ENCODE measurements at places on chromosomes 12 and 14.

- no peak for DNase-seq
Observed at GRCh38 chr12:11718105-11718504, 68.6 kb downstream of the ETV6 start.

DNA sequence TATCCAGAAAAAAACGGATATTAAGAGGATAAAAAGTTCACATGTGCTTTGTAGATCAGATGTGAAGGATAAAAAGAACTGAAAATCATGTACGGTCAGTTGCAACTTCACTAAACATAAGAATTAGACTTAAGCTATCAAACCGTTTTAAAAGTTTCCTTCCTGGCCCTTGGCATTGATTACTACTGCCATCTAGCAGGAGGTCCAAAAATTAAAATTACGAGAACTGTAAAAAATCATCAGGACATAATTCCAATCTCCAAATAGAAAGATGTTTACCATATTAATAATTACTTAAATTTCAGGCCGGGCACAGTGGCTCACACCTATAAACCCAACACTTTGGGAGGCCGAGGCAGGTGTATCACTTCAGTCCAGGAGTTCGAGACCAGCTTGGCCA lies 7.9 kb downstream of the WDR89 start:
- no peak for DNase-seq

DNA sequence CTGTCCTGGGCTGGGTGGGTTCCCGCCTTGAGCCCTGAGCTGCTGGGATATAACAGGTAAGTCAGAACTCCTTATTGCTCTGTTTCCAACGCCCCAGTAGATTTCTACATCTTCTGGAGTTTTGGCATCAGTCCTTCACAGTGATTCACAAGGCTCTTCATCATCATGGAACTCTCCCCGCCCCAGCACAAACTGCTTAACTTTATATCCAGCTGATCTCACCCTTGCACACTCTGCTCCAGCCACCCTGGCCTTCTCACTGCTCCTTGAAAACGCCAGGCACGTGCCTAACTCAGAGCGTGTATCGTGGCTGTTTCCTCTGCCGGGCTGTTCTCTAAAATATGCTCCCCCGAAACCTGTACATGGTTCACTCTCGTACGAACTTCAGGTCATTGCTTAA lies 264.9 kb downstream of the NOVA1 start:
- no peak for DNase-seq

GRCh38 chr14:41899416-41899815 lies 292.7 kb downstream of the LRFN5 start:
- no peak for DNase-seq

- no peak for DNase-seq
Observed at GRCh38 chr14:55075628-55076175, 24.3 kb downstream of the MAPK1IP1L start.

GRCh38 chr12:91577586-91578539 lies 395.2 kb upstream of the DCN start:
- DNase-seq, result peak; percentile 7

DNA sequence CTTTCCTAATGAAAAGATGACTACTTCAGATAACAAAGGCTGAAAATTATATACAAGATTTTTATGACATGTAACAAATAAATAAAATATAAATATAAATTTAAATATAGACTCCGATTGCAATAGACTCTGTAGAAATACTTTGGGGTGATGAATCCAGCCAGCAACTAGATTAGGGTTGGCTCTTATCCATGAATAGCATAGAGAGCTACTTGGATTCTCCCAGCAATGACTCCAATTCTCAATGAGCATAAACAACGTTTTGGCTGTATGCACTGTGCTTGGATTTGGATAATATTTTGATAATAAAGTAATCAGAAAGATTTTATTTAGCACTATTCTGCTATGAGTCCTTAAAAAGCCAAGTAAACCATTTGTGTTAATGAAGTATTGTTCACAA lies 58.0 kb upstream of the LRFN5 start:
- DNase-seq, result no peak

- DNase-seq, result no peak
Observed at GRCh38 chr14:72545411-72546311, 348.2 kb downstream of the DPF3 start.

- DNase-seq, result no peak
Observed at GRCh38 chr12:69442894-69443293, 27.3 kb upstream of the FRS2 start.

DNA sequence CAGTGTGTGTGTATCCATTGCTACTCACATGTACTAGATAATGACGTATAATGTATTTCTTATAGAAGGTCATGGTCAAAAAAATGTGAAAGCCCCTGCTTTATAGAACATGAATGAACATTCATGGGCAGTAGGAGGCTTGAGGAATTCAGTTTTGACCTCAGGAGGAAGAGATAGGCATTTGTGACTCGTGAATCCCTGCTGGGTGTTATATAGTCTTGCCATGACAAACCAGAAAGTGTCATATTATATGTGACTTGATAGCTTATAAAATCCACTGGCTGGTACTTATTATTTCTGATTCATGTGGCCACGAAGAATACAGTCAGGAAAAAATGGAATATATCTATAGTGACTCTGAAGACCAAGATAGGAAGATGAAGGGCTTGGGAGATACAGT lies 287.6 kb downstream of the CEP128 start:
- DNase-seq, result no peak

DNA sequence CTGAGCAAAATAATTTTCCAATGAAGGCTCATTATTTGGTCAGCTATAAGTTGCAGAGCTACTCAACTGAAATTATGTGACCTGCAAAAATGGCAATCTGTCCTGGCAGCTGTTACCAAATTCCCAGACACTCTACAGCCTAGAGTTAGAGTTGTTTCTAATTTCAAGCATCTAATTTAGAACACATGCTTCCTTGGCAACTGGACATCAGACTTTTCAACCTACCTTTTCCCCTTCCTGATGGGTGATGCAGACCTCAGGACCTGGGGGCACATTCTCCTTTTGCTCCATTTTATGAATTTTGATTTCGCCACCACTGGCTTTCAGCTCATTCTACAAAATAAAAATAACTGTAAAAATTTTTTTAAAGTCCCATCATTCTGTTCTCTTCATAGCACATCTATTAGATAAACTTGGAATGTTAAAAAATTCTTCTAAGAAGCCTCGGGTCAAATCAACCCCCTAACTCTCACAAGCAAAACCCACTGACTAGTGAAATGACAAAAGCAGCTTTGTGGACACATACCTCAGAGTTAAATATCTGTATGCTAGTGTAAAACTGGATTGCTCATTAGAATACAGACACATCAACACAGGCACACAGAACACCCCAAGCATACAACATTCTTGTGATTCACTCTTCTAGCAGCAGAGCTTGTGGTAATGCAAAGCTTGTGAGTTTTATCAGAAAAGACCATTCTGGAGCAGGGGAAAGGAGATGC lies 33.5 kb upstream of the CERS5 start:
- DNase-seq, result peak; percentile 71

GRCh38 chr12:21541773-21542172 lies 15.7 kb downstream of the SPX start:
- DNase-seq, result no peak

DNA sequence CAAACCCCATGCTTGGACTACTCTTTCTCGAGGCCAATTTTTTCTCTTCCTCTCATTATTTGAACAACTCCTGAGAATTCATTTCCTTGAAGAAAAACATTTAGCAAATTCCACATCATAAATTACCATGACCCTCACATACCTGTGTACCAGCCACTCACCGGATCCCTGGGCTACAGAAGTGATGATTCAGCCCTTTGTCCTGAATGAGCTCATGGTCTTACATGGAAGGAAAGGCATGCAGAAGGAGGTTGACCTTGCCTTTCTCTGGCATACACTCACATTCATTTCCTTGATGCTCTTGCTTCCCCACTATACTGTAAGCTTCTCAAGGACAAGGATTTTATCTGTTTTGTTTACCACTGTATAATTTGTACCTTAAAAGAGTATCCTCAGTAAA lies 191.5 kb downstream of the SLC5A8 start:
- peak; percentile 40 for DNase-seq

DNA sequence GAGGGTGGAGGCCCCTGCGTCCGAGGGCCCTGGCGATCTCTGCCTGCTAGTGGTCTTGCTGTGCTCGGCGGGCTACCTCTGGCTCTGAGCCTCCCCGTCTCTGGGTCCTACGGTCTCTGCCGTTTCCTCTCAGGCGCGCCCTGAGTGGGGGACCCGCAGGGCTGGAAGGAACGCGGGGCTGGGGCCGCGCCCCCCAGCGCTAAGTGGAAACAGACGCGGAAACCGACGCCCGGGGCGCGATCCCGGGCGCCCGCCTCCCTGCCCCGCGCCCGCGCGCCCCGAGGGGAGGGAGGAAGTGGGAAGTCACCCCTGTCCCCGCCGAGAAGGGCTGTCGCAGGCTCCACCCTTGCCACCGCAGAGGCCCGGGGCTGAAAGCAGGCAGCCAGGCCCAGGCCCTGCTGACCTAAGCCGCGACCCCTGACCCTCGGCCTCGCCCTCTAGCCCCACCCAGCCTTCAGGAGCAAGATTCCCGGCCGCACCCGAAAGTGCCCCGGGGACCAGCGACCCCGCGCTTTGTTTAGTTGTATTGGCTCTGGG lies 831 bp downstream of the CRIP1 start:
- no peak for DNase-seq

- DNase-seq, result no peak
Observed at GRCh38 chr12:28698553-28698952, 450.5 kb upstream of the FAR2 start.

- no peak for DNase-seq
Observed at GRCh38 chr12:14482886-14483285, 84.8 kb downstream of the PLBD1 start.

GRCh38 chr12:120115692-120116440 lies 687 bp downstream of the RAB35 start:
- DNase-seq, result no peak

DNA sequence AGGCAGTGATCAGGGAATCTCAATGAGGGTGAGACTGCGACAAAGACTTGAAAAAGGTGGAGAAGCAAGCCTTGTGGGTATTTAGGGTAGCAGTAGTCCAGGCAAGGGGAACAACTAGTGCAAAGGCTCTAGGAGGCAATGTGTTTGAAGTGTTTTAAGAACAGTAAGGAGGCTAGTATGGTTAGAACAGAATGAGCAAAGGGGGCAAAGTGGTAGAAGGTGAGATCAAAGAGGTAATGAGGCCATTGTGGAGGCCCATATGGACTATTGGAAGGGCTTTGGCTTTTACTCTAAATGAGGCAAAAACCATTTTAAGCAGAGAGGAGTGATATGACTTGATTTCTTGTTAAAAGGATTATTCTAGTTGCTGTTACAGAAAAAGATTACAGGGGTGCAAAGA lies 16.8 kb downstream of the HIF1A start:
- no peak for DNase-seq

- DNase-seq, result no peak
Observed at GRCh38 chr14:100288382-100289185, 17.7 kb downstream of the SLC25A29 start.

GRCh38 chr14:56811593-56812363 lies 1.5 kb upstream of the OTX2 start:
- no peak for DNase-seq
